ENCODE measurements at places on chromosomes 4 and X.

- DNase-seq = no peak
Observed at GRCh38 chr4:185405296-185405999, 8.8 kb downstream of the ANKRD37 start.

DNA sequence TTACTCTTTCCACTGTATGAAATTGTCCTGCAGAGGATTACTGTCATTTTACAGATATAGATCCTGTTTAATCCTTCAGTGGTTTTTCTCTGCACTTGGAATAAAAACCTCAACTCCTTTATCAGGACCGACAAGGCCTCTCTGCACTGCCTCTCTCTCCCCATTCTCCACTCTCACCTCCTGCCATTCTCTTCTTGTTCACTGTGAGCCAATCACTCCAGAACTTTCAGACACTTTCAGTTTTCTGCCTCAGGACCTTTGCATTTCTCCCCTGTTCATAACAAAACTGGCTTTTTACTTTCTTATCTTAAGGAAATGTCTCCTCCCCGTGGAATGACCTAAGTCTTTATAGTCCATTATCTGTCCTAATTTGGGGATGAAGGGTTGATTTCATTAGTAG lies 137.3 kb downstream of the ELOVL6 start:
- DNase-seq = no peak

GRCh38 chr4:76690906-76691275 lies 207.1 kb downstream of the SOWAHB start:
- DNase-seq = no peak

GRCh38 chrX:107845625-107846024 lies 20.0 kb downstream of the MID2 start:
- no peak for DNase-seq

DNA sequence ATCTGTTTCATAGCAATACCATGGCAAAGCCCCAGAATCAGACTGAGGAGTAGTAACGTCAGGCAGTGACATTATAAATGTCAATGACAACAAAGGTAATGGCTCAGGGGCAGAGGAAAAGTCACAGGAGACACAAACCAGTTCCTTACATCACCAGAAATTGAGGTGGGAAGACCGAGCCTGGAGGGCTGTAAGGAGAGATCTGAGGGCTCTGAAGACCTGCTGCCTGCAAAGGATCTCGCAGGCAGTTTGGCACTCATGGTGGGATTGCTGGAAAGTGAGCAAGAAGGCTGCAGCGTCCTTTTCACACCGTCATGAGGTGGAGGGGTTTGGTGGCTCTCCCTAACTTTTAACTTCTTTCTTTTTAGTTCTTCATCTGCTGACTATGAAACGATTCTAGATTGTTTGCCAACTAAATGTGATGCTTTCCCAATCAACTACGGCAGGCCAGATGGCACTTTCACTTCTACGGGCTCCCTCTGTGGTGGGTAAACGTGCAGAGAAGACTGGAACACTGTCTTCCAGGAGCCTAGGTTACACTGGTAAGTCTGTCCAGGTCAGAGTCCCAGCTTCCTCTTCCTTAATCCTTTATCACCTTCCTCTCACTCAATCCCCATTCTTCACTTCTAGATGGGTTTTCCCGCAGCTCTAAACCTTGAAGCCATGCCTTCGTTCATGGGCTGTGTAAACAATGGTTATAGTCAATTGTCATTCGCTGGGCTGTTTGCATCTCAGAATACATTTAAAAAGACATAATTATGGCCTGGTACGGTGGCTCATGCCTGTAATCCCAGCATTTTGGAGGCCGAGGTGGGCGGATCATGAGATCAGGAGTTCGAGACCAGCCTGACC lies 58.2 kb downstream of the TBC1D9 start:
- DNase-seq = no peak

DNA sequence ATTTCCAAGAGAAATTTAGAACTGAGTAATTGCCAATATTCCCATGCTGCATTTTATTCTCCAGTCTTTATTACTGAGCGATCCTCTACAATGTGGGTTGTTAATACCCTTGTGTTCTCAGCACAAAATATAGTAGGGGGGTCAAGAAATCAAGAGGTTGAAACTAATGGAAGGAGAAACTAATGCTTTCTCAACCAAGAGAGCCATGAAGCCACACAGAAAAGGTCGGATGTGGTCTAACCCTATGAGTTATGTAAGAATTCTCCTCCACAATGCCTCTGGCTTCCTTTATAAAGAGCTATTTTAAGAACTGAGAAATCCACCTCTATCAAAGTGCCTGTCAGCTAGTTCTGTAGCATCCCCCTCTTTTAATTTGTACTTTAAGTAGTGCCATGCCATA lies 268.5 kb downstream of the CHIC1 start:
- no peak for DNase-seq

DNA sequence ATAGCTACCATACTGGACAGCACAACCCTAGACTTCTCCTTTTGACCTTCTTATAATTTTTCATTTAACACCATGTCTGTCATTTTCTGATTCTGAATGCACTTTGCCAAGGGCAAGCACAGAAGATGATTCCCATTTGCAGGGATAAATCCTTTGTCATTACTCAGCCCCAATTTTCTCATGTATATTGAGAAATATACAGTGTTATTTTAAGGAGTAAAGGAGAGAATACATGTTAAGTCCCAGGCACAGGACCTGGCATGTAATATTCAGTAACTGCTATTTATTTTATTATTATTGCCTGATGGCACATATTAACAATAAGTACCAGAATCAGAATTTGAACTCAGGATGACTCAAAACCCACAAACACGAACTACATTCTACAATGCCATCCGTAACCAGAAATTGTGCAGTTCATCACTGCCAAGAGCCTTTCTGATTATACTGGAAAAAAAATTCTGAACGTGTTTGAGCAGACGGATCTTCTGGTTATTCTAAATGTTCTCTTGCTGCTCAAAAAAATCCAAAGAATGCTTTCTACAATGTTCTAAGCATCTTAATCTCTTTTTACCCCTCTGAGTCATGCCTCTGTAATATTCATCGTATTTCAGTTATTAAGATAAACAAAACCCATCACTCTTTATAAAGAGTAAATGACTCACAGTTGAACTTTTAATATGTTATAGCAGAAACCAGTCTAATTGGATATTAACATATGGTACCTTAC lies 170.0 kb downstream of the MID1 start:
- DNase-seq = no peak

GRCh38 chr4:2537011-2537830 lies 774 bp downstream of the FAM193A start:
- peak; percentile 47 for DNase-seq

DNA sequence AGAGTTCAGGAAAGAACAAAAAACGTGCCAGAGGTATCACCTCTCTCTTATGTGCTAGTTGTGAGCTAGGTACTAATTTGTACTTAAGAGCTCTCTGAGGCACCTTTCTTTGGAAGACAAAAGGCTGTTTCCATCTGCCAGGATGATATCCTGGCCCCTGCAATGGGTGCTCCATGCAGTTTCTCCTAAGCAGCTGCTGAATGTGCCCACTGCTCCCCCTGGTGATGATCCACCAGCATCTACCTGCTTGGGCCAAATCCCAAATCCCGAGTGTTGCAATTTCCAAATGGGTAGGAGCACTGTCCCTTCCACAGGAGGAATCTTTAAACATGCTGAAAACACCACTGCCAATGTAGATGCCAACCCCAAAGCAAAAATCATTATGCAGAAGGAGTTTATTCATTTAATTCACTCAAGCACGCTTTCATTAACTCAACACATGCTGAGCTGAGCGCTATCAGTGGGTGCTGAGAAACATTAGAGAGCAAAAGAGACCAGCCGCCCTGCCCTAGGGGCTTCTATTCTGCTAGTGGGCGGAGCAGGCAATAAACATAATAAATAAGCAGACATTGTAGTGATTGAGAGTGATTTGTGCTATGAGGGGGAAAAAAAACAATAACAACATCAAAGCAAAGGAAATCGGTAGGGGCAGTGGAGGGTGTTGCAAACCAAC lies 69.6 kb upstream of the C4orf50 start:
- no peak for DNase-seq

DNA sequence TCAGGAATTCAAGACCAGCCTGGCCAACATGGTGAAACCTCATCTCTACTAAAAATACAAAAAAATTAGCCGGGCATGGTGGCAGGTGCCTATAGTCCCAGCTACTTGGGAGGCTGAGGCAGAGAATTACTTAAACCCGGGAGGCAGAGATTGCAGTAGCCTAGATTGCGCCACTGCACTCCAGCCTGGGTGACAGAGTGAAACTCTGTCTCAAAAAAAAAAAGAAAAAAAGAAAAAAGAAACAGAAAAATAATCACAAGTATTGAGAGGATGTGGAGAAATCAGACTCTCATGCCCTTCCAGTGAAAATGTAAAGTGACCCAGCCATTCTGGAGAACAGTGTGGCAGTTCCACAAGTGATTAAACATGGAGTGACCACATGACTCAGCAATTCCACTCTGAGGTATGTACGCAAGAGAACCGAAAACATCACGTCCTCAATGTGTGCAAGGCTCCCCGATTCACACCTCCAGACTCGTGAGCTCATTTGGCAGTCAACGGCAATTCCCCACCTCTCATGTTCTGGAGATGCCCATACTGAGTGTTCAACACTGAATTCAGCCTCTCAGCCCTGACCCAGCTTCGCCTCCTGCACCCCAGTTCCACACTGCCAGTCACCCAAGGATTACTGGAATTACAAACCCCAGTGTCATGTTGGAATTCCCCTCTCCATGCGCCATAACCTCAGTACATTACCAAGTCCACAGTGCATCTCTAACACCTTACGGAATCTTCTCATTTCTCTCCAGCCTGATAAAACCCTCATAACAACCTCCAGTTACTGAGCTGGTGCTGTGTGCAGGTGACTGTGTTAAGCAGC lies 21.1 kb downstream of the ACOX3 start:
- DNase-seq = no peak

GRCh38 chrX:40550066-40550465 lies 30.7 kb upstream of the ATP6AP2 start:
- no peak for DNase-seq

DNA sequence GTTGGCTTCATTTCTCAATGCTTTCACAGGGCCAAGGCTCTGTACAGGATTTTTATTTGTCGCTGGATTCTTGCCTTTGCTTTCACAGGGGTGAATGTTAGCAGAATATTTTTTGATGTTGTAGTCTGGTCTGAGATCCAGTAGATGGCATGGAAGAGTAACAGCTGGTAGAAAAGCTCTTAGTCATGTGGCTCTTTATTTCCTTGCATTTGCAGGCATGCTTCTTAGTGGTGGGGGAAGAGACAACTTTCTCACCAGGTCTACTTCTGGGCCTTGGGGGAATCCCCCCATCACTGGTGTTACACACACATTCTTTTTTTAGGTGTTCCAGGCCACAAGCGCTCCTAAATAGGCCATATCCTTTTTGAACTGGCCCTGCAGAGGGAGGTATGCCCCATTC lies 58.2 kb upstream of the DKK2 start:
- DNase-seq = no peak

DNA sequence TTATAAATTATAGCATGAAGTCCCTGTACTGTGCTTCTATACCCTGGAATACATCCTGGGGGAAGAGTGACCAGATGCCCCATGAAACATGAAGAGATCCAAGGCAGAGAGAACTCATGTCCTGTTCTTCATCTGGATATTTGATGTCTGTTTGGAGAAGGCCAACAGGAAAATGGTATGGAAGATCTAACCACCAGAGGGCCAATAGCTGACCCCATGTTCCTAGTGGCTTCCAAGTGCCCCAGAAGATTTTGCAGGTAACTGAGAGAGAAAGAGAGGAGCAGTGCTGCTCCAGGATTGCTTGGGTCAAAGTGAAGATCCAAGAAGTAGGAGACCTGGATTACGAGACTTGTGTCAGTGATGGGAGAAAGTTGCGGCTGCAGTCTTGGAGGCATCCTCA lies 90.2 kb upstream of the TSPAN5 start:
- no peak for DNase-seq

GRCh38 chr4:71406459-71406963 lies 67.7 kb downstream of the SLC4A4 start:
- no peak for DNase-seq

GRCh38 chrX:107146670-107147069 lies 28.0 kb upstream of the RBM41 start:
- no peak for DNase-seq

DNA sequence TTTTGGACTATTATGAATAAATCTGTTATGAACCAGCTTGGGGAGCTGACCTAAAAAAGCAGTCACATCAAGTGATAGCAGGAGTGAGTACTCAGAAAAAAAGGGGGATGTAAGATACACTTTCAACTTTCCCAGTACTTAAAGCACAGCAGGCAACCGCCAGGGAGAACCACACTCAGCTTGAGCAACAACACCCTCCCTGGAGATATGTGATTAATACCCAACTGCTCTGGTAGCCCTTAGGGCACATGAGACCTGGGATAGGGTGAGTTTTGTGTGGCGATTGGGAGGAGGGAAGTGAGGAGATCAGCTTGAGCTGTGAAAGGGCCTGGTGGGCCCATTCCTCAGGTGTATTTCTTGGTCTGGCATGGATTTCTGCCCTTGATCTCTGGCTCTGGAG lies 220.3 kb upstream of the SFRP2 start:
- DNase-seq = no peak

- no peak for DNase-seq
Observed at GRCh38 chrX:7154041-7154597, 6.2 kb upstream of the PUDP start.

DNA sequence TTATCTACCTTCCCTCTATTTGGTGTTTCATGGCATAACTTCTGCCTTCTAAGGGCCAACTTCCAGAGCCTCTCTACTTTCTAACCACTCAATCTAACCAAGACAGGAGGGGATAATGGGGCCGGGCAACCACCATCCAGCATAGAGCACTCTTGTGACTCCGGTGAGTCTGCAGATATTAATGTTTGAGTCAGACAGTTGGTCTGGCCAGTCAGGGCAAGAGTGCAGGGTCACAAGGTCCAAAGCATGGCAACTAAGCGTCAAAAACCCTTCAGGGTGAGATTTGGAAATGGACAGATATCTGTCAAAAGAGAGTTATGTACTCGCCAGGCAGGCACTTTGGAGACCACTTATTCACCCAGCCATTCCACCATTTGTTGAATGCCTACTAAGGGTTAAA lies 105.0 kb downstream of the PALLD start:
- no peak for DNase-seq

DNA sequence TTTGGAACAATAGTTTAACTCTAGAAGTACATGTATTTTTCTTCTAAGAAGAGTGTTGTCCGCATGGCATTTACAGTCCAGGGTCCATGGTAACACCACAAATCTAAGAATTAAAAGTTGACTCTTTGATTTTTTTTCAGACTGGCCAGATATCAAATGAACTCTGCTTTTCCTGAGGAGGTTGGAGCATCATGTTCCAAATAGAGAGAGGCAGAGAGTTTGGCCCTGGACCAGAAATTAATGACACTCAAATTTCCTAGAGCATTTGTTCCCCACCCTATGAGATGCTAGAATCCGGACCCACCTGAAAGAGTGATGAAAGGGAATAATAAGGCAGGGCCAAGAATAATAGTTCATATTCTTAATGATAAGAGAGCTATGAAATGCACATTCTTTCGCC lies 47.0 kb upstream of the NAP1L5 start:
- DNase-seq = no peak

- no peak for DNase-seq
Observed at GRCh38 chrX:101530944-101531343, 19.4 kb upstream of the ARMCX1 start.
